ENCODE measurements at places on chromosomes 12 and 14.

GRCh38 chr12:67394550-67394949 lies 125.4 kb downstream of the CAND1 start:
- no peak for DNase-seq

DNA sequence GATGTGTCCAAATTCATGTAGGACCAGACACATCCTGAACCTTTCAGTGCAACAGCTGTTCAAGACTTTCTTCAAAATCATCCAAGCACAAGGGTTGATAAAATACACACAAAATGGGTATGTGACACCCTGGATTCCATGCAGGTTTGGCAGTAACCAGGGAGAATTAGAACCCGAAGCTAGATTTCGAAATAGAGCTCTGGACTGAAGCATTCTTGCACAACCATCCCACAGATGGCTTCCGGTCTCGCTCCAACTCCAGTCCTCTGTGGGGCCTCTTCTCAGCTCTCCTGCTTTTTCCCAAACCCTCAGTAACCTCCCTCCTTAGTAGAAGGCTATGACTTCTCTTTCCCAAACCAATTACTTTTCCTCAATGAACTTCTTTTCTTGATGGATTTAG lies 171.3 kb downstream of the TTC7B start:
- DNase-seq = no peak

DNA sequence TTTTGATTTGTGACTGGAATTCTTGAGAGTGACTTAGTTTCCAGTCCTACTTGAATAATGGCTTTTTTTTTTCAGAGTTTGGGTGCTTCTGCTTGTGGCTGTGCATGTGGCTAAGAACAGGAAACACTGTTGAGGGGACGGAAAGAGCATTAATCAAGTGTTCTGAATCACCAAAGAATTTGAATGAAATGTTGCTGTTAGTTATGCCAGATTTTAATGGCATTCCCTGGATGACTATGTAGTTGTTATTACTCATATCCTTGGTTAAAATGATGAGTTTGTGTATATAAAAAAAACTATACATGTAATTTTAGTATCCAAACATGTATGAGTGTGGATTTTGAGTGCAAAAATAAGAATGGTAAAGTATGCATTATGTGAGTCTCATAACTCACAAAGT lies 347.9 kb downstream of the BCAT1 start:
- peak; percentile 29 for DNase-seq

- no peak for DNase-seq
These were observed 517.5 kb downstream of the NELL2 start for GRCh38 chr12:44358636-44359035.

- DNase-seq = peak; percentile 58
These were observed 454.8 kb downstream of the FUT8 start for GRCh38 chr14:65867333-65867732.

DNA sequence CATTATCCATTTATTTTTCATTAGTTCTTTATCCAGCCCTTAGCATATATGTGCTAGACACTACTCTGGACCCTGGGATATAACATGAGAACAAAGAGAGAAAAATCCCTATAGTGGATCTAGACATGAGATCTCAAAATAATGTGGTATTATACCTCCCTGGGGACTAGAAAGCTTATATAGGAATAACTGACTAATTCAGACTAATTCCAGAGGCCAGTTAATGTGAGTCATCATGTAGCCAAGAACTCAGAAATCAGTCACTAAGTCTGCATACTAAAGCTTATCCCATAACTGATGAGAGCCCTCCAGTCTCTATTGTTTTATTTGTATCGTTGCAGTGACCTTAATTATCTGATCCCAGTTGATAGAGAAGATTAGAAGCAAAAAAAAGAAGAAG lies 267.1 kb upstream of the RGS6 start:
- DNase-seq = no peak

DNA sequence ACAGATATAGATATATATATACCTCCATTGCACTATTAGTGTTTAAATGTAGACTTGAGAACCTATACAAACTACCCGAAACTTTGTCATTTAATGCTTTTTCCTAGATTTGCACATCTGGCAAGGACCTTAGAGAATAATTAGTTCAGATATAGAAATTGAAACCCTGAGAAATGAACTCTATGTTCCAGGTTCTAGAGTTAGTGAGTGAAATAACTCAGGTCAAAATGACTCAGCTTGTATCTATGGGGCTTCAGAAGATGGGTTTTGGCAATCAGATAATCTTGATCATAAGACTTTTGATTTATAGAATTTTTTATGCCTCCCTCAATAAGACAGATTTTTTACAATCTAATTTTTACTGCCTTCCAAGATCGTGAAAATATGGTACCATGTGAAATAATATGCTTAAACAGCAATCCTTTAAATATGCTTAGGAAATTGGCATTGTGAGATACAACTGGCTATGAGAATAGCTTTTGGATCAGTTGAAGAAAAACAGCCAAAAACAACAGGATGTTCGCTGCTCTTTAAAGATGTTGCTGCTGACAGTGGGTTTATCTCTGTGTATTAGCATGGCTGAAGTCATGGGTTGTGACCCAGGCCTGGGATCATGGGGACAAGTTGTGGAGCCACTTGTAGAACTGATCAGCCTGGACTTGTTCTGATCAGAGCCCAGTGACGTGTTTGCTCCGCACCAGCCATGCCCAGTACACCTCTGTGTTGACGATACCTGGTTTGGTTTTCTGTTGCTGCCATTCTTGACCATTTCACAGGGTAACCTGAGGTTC lies 63.6 kb downstream of the TTLL5 start:
- DNase-seq = no peak

DNA sequence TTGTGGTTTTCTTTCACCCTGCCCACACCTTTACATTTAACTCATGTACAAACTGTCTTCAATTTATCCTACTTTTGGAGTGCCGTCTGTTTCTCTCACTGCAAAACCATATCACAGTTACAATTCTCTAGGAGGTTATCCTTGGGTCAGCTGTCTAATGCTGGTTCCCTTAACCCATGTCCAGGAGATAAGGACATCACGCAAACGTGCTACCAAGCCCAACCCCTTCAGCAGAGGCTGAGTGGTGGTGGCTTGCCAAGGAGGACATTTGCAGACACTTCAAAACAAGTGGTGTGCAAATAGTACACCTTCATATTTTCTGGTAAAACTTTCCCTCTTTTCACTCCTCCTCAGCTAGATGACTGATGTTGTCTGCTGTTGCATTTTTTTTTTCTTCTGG lies 167.9 kb downstream of the PAX9 start:
- DNase-seq = no peak

DNA sequence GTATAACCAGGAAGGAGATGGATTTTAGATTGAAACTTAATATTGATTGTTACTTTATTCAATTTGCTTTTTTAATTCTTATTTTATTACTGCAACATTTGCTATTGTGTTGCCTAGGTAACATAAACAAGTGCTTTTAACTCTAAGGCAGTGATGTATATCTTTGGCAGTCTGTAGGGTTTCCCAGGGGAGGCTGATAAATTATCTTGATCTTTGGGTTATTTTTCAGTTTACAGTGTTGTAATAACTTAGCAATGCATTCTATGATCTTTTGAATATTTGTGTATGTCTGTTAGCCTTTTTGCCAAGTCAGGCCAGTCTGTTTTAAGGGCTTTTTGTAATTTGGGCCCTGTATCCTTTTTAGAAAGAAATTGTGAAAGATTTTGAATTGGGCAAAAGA lies 7.8 kb upstream of the DTD2 start:
- DNase-seq = no peak

GRCh38 chr12:128942960-128943477 lies 89.7 kb downstream of the GLT1D1 start:
- no peak for DNase-seq

DNA sequence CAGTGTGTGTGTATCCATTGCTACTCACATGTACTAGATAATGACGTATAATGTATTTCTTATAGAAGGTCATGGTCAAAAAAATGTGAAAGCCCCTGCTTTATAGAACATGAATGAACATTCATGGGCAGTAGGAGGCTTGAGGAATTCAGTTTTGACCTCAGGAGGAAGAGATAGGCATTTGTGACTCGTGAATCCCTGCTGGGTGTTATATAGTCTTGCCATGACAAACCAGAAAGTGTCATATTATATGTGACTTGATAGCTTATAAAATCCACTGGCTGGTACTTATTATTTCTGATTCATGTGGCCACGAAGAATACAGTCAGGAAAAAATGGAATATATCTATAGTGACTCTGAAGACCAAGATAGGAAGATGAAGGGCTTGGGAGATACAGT lies 287.6 kb downstream of the CEP128 start:
- DNase-seq = no peak

DNA sequence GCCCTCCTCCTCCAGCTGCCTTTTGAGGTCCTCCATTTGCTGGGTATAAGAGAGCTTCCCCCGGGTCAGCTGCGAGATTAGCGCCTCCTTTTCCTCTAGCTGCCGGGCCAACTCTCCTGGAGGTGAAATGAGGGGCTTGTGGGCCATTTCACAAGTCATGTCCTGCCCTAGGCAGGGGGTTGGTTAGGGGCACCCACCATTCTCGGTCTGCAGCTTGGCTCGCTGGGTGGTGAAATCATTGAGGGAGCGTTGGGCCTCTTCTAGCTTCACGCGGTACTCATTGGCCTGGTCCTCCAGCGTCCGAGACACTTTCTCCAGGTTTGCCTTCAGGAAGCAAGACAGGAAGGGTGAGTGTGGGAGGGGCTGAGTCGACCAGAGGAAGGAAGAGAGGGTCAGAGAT lies 12.6 kb downstream of the CMTM5 start:
- DNase-seq = no peak

- DNase-seq = peak; percentile 37
These were observed 19.5 kb upstream of the TTC9 start for GRCh38 chr14:70622111-70622712.

DNA sequence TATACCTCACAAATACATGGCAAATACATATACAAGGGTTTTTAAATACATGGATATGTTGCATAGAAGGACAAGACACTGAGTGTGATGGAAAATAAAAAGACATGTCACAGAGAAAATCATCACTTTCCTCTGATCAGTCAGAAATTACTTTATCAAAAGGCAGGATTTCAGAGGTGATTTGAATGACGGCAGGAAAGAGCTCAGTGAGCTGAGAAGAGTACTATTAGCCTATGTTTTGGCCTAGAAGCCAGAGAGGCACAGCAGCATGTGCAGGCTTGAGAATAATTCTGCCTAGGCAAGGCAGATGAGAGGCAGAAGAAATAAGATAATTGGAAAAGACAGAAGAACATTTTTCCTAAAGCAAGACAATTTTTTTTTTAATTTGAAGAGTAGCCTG lies 94.9 kb downstream of the BCAT1 start:
- DNase-seq = no peak

DNA sequence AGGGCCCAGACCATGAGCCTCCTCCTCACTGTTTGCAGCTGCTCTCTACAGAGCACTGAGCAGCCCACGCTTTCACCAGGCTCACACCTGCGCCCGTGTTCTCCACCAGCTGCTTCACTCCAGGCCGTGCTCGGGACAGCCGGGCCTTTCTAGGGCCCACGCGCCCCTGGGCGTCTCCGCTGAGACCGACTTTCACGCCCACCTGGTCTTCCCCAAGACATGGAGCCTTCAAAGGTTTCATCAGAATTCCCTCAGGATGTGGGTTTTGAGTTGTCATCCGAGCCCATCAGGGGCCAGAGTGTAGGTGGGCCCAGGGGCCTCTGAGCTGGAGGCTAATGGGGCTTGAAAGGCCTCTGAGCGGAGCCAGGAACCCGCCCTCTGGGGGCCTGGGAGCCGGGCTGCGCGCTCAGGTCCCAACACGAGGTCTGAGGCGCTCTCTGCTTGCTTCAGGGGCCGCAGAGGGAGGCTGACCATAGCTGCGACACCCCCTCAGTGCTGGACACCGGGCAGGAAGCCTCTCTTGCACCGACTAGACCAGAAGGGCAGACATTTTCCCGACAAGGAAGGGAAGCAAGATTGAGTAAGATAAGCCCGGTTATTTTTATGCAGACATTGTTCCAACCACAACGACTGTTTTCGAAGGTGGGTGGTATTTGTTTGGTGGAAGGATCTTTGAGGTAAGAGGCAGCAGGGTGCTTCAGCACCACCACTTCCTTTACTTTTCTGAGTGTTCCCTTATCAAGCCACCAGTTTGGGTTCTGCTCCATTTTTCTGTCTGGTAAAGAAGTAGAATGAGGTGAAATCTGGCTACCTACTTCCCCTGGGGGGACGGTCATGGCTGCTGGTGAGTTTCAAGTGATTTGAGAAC lies 125.0 kb upstream of the FUT8 start:
- peak; percentile 63 for DNase-seq

GRCh38 chr14:98174041-98174440 lies 1098.0 kb downstream of the BCL11B start:
- DNase-seq = no peak

GRCh38 chr12:43100231-43100630 lies 451.8 kb downstream of the ADAMTS20 start:
- DNase-seq = no peak

- no peak for DNase-seq
These were observed 211.6 kb downstream of the DUSP6 start for GRCh38 chr12:89140602-89141238.

DNA sequence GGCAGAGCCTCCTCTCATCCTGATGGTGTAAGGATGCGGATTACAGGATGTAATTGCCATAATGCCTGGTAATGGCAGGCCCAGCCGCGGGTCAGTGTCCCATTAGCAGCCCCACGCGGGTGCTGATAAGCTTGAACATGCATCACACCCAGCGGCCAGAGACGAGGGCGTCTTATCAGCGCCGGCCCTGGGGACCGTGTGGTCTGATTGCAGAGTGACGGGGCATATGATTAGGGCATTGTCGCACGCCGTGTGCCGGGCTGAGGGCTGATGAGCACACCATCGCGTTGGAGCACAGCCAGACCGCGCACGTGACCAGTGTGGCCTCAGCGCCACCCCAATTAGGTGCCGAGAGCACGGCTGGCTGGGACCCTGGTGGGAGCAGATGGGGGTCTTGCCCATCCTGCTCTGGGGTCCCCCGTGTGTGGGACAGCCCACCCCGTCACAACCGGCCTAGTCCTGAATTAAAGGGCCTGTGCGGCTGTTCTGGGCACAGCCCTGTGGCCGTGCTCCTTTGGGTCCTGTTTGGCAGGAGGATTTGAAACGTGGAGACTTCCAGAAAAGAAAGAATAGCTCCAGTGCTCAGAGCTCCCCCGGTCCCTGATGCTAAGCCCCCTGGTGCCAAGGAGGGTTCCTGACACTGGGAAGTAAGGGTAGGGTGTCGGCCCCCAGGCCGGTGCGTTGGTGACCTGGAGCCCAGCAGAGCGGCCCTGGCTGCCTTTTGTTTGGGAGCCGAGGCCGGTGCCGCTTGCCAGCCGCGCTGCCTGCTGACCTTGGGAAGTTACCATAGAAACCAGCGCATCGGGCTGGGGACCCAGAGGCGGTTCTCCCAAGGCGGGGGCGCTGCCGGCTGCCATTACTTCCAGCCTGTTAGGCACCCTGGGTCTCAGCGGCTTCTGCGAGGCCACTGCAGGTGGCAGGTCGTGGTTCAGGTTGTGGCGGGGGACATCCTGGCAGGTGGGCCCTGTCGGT lies 20.7 kb downstream of the KIF26A start:
- DNase-seq = no peak

GRCh38 chr12:42283739-42284138 lies 42.2 kb downstream of the ZCRB1 start:
- no peak for DNase-seq

- DNase-seq = no peak
These were observed 35.5 kb downstream of the KRT80 start for GRCh38 chr12:52156311-52156710.

Data from DND-41 (cell line).